Bronchial smooth muscle cell (primary cell): ENCODE measurements at places on chromosomes 7 and 10. TPM values are rescaled to one million over a fixed set of nuclear protein-coding genes. Genes with fewer than 3 reads are reported as not detected.

Gene ZNF853
- 0.47 and 3.2 TPM in 2 replicates for total RNA-seq

Gene AP1S1
- 168 and 194 TPM in 2 replicates for total RNA-seq

Gene PALD1
- total RNA-seq: 0.16 and 0.43 TPM in 2 replicates

Gene CNNM1
- under 0.01 TPM in 2 replicates for total RNA-seq

Gene FKBP6
- not detected in 2 replicates for total RNA-seq

Gene CYP2C18
- 0.09 TPM in 1 of 2 replicates, not detected in the other for total RNA-seq

Gene PIP
- not detected in 2 replicates for total RNA-seq
